ENCODE measurements at places on chromosomes 7 and 10.

DNA sequence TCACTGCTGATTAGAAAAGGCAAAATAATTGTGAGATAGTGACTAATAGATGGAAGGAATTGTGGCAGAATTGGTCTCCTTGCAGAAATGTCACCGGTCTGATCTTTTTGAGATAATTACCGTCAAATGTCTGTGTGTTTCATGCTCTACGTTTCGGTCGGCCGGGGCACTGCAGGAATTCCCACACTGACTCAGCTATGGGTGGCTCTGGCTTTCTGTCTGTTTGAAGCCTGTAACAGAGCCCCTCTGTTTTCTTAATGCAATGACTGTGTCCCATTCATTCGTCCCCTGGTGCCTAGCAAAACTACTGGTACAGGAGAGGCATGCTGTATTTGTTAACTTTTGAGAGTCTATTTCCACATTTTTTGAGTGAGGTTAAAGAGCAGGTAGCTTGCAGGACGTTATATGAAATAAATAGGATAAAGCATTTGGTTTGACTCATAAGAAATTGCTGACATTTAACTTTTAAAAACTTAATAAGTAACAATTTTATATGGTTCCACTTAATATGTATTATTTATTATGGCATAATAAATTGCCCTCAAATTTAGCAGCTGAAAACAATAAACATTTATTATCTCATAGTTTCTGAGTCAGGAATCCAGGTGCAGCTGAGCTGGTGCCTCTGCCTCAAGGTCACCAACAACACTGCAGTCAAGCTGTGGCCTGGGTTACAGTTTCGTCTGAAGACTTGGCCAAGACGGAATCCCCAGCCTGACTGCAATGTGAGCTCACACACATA lies 53.3 kb upstream of the CTBP2 start:
- no peak for DNase-seq

DNA sequence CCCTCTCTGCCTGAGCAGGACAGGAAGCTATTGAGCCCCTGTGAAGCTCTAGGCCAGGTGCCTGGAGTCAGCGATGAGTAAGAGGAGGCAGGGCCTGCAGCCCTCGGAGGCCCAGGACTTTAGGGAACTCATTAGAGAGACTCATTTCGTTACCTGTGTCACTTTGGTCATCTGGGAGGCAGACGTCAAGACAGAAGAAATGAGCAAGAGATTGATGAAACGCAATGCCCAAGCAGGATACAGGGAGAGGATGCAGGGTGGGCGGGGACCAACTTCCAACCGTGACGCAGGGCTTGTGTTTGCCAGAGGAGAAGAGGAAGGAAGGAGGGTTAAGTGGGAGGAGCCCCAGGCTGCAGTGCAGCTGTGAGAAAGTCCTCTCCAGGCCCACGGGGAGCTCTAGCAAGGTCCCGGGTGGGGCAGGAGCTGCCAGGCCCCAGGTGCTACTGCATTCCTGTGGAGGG lies 26.4 kb upstream of the GNA12 start:
- DNase-seq = no peak

GRCh38 chr7:128155100-128155740 lies 85.9 kb upstream of the LEP start:
- DNase-seq = no peak

- no peak for DNase-seq
Observed at GRCh38 chr7:30260246-30260768, 24.1 kb upstream of the ZNRF2 start.

DNA sequence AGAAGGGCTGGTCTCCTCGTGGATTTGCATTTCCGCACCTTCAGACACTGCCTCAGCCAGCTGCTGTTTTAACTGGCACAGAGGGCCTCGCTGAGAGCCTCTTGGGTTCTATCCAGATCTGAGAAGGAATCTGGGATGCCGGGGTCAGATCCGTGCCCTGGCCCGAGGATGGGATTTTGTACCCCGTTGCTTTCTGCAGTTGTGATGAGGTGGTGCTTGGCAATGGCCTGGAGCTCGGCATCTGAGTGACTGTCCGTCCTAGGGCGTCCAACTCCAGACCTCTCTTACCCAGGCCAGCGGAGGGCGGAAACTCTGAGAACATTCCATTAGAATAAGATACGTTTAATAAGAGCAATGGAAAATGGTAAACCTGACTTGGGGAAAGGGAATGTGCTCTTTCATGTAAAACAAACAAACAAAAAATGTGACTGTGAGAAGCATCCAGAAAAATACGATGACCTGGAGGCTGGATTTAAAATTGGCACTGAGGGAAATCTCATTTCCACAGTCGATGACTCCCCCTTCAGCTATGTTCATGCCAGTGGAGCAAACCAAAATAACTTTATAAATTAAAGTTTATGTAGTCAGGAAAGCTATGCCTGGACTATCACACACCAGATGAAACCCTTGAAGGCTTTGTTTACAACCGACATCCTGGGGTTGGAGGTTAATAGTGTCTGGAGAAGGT lies 39.6 kb downstream of the GRK5 start:
- DNase-seq = peak; percentile 84

- no peak for DNase-seq
Observed at GRCh38 chr7:107672183-107672582, 11.6 kb downstream of the SLC26A4 start.

DNA sequence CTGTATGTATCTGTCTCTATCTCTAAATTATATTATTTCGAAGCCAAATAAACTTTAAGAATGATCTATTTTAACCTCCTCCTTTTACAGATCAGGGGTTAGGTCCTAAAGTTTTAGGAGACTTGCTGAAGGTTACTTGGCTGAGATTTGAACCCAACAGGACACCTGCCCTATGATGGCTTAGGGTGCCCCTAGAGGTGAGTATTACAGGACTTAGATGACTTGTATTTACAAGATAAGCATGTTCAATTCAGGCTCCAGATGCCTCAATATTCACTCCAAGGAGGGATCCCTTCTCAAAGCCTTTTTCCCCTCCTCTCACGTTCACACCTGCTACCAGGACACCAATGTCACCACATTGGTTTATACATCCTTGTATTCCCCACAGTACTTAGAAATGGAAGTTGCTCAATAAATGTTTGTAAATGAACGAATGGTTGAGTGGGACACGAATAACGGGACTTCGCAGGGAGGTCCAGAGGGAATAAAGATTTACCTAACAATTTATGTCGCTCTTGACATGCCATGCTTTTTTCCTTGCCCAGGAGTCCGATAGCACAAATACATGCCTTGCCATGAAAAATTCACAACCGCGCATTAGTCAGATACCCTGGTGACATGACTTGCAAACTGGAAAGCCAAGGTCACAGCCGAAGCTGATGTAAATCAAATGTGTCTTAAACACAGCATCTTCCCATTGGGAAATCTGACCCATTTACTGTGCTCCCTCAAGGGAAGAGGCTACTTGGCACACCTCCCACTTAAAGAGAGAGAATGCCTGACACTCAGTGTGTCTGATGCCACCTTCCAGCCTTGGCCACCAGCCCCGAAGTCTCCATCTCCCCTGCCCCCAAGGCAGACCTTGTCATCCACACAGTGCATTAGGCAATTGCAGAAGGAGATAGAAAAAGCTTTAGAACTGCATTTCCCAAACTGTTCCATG lies 872.2 kb upstream of the AUTS2 start:
- no peak for DNase-seq

GRCh38 chr10:121102706-121103105 lies 251.5 kb downstream of the WDR11 start:
- no peak for DNase-seq

GRCh38 chr7:50782375-50783208 lies at the start of gene GRB10:
TSS of gene GRB10 (minus strand) at chr7:50782896. CDS start at chr7:50732322, 50,574 bp downstream.
- no peak for DNase-seq

GRCh38 chr7:55099066-55099820 lies 80.4 kb downstream of the EGFR start:
- no peak for DNase-seq

DNA sequence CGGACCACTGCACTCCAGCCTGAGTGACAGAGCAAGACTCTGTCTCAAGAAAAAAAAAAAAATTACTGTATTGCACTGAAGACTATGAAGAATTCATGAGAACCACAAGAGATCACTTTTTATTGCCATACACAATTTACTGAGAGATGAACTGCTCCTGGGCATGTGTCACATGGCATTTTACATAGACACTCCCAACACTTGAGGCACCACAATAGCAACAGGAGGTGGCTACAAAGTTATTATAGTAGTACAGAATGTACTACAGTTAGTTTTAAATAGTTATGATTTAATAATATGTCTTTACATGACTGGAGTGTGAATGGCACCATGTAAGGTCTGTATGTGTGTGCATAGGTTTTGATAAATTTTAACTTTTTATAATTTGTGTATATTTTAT lies 70.6 kb downstream of the KMT2E start:
- DNase-seq = no peak

DNA sequence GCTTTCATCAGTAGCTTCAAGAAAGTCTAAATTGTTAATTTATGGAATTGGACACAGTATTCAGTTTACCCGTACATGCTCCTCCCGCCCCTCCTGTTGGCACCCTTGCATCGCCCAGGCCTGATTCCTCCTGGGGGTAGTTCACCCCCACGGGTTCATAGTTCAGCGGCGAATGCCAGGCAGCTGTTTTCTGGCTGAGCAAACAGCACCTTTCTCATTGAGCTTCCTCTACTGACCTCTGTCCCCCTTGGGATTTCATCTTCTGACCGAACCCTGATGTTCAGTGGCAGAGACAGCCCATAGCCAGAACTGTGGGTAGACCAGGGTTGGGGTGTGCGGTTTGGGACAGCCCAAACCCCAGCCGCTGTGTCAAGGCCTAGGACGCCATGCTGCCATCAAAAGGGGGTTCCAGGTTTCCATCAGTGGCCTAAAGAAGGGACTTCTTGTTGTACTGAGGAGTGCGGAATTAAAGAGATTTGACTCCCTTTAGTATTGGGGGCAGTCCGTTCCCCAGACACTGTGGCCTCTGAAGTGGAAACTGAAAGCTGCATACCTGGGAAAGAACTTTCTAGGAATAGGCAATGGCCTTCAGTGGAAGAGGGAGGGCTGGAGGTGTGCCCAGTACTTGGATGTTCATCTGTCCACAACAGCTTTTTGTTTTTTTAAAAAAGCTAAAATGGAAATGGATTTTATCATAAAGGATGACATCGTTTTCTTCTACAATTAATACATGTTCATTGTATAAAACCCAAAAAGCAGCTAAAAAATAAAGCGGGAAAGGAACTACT lies 19.0 kb downstream of the MDH2 start:
- no peak for DNase-seq
